Naive thymus-derived CD4-positive, alpha-beta T cell (primary cell): ENCODE measurements at places on chromosomes 5 and 9. TPM values are rescaled to one million over a fixed set of nuclear protein-coding genes. Genes with fewer than 3 reads are reported as not detected.

Gene RRAGA
- 111 TPM for polyA plus RNA-seq

DNA sequence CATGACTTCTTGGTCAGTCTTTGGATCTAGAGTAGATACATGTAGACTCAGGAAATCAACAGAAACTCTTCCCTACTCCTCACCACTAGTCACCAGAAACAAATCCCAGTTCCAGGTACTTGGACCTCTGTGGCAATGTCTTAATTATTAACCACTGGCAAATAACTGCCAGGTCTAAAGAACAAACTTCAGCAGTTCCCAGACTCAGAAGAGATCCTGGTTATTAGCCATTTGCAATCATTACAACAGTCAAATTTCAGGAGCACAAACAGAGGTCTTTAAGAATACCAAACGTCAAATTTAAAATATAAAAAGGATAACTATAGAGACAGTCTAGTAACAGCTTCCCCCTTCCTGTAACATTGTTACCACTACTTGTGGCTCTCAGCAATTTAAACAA, 10.2 kb downstream of the DIAPH1 start:
- DNase-seq = no peak

DNA sequence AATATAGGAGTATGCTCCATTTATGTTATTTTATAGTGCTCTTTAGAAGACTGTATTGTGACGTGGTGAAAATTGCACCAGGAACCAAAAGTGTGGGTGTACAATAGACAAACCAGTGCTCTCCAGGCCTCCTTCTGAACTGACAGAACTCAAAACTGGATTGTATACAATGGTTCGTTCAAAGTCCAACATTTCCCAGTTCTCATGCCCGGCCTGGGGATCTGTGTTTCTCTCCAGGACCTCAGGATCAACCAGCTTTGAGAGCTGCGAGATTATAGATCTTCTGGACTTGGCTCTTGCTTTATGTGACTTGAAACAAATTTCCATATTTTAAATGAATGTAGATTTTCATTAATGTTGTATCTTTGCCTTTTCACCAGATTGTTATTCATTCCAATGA, 60.8 kb upstream of the CER1 start:
- no peak for DNase-seq

Gene TEK
- polyA plus RNA-seq = not detected

DNA sequence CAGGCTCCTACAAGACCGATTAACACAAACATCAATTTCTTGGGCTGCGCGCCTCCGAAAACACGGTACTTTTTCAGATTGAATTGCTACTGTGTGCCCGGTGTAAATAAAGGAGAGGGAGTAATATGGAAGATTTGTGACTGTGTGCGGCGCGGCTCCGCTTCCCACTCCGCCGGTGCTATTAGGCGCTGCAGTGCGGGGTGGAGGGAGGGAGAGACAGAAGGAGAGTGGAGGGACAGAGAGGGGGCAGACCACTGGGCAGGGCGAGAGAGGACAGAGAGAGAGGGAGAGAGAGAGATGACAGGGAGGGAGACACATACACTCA, 24.7 kb upstream of the RNU6ATAC start:
- DNase-seq = no peak

GRCh38 chr5:88880201-88880600, 2.8 kb downstream of the MEF2C start:
- DNase-seq = no peak
